Non-pigmented ciliary epithelial cell (primary cell): ENCODE measurements at places on chromosomes 16 and 17.

GRCh38 chr17:40480501-40481003 is 20.9 kb downstream of the TNS4 start:
- no peak for DNase-seq

DNA sequence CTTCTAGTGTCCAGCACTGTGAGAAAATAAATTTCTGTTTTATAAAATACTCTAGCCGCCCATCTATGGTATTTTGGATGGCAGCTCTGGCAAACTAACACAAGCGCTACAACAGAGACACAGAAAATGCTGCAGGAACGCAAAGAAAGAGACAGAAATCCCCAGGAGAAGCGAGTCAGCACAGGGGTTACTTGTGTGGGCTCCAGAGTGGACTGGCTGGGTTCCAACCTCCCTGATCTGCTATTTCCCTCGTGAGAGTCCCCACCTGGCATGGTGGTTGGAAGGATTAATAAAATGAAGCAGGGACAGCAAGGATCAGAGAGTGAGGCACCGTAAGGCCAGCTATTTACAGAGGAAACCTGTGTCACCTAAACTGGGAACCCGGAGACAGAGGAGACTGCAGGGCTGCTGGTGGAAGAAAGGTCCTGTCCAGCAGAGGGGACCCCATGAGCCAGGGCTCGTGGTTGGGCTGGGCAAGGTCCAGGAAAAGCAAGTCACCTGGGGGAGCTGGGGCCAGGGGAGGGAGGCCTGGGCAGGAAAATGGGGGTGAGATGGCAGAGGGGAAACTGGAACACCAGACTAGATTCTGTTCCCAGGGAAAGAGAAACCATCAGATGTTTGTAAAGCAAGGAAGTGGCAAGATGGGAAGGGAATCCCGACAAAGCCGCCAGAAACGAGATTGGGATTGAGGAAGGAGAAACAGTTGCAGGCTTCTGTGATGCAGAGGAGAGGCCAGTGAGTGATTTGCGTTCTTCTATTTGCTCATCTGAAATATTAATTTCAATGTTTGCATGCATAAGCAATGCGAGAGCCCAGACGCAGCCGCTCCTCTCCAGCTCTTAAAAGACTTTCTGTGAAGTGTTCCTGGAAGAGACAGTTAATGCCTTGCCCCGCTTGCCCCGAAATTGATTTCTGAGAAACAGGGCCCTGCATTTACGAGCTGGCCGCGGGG is 63.0 kb upstream of the TEKT3 start:
- no peak for DNase-seq

GRCh38 chr17:31915456-31916100 is 14.1 kb upstream of the UTP6 start:
- DNase-seq, result no peak

DNA sequence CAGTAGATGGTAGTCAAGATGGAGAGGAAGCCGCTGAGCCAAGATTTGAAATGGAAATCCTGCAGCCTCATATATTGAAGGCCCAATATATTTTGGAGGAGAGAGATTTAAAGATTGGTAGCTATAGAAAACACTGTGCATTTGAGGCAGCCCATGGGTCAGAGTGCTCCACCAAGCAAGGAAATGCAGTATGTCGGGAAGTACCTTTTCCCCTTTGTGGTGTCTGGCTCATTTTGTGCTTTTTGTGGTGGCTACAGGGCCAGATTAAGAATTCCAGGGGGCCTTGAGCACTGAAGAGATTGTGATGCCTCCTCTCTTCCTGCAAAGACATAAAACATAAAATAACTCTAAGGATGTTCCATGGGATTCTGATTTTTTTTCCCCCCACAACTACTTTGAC is 39.6 kb downstream of the CDRT15 start:
- no peak for DNase-seq

DNA sequence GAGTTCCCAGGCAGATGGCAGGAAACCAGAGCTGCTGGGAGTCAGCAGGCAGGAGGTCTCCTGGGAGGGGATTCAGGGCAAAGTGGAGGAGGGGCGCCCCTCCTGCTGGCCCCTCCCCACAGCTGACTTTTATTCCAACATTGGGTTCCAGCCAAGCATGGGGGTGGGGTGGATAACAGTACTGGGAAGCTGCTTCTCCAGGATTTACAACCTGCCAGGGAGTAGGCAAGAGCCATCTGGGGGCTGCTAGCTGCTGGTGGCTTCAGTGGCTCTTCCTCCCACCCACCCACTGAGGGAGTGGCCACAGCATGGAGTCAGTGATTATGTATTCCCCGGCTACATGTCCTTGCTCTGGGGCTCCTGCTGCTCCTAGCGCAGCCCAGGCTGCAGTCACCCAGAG is 36.8 kb downstream of the TMEM132E start:
- DNase-seq, result no peak

- DNase-seq, result no peak
Measured at GRCh38 chr16:1337486-1337885, 4.0 kb downstream of the BAIAP3 start.

DNA sequence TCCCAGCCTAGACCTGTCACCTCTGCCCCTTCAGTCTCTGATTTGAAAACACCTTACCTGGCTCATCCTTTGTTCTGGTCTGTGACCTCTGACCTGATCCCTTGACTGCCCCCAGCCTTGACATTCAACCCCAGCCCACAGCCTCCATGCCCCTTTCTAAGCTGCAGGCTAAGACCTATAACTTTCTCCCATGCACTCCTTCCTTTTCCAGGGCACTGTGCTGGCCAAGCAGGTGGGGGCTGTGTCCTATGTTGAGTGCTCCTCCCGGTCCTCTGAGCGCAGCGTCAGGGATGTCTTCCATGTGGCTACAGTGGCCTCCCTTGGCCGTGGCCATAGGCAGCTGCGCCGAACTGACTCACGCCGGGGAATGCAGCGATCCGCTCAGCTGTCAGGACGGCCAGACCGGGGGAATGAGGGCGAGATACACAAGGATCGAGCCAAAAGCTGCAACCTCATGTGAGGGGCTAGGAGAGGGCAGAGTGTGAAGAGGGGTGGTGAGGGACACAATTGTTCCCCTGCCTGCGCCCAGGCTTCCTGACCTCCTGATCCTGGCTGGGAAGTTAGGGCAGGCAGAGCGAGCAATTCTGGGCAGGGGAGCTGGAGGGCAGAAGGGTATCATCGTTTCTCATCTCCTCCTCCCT is 3.3 kb downstream of the RND2 start:
- no peak for DNase-seq

- DNase-seq, result no peak
Measured at GRCh38 chr17:41689497-41690299, 1.0 kb downstream of the EIF1 start.

GRCh38 chr16:30395155-30395991 is at the start of gene ZNF48:
ZNF48 (plus strand) TSS chr16:30395420; CDS start chr16:30395795, 375 bp downstream.
- DNase-seq, result no peak

GRCh38 chr17:7046127-7046724 is 2.3 kb upstream of the SLC16A11 start:
- DNase-seq, result no peak

DNA sequence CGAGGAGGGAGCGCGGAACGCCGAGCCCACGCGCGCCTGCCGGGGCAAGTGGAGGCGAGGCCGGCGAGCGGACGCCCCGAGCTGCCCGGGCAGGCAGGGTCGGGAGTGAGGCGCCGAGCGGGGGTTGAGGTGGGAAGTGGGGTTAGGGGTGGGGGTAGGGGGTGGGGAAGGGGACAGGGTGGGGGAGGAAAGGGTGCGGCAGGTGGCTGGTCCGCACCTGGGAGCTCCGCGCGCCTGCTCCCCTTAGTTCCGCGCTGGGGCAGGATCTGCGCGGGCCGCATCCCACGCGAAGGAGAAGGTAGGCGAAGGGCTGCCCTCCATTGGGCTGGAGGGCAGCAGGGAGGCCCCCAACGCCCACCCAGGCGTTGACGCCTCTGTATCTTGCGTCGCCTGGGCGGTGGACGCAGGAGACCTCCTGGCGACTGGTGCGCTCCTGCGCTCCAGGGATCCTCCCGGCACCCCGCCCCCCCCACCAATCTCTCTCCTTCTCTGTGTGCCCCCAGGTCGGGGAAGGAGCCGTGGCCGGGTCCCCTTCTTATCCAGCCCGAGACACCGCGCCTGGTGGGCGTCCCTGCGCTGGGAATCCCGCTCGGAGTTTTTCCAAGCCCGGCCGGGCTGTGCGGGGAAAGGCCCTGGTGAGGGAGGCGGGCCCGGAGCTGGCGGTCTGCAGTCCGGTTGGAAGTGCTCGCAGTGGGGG is 51.3 kb upstream of the AMZ2 start:
- DNase-seq, result no peak

- no peak for DNase-seq
Measured at GRCh38 chr17:41178843-41179616, 1.0 kb upstream of the KRTAP4-2 start.

- DNase-seq, result no peak
Measured at GRCh38 chr16:57688987-57689761, 5.4 kb upstream of the DRC7 start.

- no peak for DNase-seq
Measured at GRCh38 chr16:3695610-3696369, 21.5 kb downstream of the TRAP1 start.

- DNase-seq, result no peak
Measured at GRCh38 chr16:29702269-29702668, 23.3 kb downstream of the QPRT start.

DNA sequence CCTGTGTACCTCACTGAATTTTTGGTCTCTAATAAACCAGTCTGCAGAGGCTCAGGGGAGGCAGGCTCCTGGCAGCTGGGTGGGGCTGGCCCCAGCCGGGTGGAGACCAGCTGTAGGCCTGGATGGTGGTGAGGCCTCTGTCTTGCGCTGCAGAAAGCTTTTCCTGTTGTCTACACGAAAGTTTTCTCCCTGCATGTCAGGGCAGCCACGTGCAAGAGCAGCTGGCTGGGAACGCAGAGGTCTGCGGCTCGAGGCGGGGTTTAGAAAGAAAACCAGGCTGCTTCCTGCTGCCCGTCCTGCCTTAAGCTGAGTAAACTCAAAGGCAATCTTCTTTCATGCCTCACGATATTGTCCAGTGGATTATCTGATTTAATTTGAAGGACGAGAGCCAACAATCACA is 2.4 kb downstream of the SERPINF1 start:
- no peak for DNase-seq

DNA sequence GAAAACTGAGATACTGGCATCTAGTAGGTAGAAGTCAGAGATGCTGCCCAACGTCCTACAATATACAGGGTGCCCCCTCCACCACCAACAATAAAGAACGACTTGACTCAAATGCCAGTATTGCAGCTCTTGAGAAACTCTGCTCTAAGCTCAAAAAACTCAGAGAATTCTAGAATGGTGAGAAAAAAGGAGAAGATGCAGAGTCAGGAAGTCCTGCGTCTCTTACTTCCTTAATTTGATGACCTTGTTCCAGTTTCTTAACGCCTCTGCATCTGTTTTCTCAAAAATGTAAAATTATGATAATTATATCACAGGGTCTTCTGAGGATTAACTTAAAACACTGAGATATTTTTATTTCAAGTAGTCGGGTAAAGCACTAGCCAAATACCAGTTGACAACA is 1.7 kb upstream of the HSBP1 start:
- DNase-seq, result no peak

GRCh38 chr16:88639231-88640038 is 1.1 kb downstream of the IL17C start:
- DNase-seq, result no peak

DNA sequence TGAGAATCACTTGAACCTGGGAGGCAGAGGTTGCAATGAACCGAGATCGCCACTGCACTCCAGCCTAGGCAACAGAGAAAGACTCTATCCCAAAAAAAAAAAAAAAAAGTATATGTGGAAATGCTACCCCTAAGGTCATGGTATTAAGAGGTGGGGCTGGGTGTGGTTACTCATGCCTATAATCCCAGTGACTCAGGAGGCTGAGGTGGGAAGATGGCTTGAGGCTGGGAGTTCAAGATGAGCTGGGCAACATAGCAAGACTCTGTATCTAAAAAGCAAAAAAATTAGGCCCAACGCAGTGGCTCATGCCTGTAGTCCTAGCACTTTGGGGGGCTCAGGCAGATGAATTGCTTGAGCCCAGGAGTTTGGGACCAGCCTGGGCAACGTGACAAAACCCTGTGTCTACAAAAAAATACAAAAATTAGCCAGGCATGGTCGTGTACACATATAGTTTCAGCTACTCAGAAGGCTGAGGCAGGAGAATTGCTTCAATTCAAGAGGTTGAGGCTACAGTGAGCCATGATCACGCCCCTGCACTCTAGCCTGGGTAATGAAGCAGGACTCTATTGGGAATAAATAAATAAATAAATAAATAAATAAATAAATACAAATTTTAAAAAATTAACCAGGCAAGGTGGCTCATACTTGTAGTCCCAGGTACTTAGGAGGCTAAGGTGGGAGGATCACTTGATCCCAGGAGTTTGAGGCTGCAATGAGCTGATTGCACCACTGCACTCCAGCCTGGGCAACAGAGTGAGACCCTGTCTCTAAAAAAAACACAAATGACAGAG is 32.3 kb upstream of the NUFIP2 start:
- no peak for DNase-seq

- no peak for DNase-seq
Measured at GRCh38 chr17:15398291-15398690, 56.9 kb upstream of the TEKT3 start.

DNA sequence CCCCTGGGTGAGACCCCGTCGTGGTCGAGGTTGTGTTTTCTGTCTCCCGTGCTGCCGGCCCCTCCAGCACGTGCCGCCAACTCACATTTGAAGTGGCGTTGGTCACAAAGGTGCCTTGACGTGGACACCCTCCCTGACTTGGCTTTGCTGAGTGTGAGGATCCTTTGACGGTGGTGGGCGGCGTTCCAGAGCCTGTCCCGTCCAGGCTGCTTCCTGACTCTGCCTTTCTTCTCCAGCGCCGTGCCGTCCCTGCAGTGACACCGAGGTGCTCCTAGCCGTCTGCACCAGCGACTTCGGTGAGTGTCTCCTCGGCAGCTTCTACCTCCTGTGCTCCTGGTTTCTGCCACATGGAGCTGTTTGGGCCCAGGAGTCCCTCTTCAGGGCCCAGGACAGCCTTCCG is 13.5 kb downstream of the METRNL start:
- no peak for DNase-seq

DNA sequence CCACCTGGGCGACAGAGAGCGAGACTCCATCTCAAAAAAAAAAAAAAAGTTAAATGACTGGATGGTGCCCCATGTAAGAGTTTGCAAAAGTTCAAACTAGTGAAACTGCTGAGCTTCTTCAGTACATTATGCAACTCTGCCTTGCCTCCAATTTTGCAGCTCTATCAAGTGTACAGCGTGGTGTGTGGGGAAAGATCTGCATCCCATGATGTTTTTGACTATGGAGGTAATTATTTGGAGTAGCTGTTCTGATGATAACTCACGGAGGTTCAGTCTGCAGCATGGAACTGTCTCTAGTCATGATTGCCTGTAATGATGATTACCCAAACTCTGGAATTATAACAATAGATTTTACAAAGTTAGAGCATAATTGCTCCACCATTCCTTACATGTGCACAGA is 149.6 kb downstream of the PITPNC1 start:
- no peak for DNase-seq

GRCh38 chr16:13957197-13958078 is 37.5 kb downstream of the ERCC4 start:
- peak; percentile 85 for DNase-seq

DNA sequence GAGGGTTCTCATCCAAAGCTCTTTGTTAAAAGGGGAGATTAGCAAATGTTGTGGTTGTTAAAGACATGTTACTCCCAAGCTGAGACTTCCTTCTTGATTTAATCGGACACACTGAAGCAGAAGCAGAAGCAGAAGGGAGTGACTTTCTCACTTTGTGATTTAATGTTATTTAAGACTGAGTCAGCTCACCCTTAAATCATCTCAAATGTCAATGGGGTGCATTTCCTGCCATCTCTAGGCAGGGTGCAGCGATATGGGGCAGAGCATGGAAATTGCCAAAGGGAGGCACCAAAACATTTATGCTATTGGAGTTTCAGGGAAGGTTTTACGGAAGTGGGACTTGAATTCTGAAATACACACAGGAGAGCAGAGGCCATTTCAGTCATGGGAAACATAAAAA is 283.6 kb downstream of the ABCC12 start:
- DNase-seq, result no peak

- no peak for DNase-seq
Measured at GRCh38 chr16:53998966-53999522, 287.5 kb downstream of the IRX3 start.
